Stimulated activated CD8-positive, alpha-beta memory T cell treated with anti-CD3 and anti-CD28 coated beads, Interleukin-15, amount 100 ng/mL, for 4 hours (primary cell): ENCODE measurements at places on chromosomes 11 and 22.

DNA sequence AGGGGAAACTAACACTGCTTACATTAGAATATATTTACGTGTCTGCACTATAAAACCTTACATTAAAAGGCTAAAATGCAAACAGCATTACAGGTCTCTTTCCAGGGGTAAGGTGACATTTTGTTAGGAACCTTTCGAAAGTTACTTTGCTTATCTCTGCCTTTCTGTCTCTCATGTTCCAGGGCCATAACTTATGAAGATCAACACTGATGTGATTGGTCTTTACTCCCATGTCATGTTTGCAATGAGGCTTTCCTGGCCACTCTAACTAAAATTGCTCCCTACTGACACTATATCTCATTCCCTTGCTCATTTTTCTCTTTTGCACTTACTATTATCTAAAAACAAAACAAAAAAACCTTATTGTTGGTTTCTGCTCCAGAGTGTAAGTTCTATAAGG, 119.0 kb downstream of the JRKL start:
- DNase-seq: no peak

DNA sequence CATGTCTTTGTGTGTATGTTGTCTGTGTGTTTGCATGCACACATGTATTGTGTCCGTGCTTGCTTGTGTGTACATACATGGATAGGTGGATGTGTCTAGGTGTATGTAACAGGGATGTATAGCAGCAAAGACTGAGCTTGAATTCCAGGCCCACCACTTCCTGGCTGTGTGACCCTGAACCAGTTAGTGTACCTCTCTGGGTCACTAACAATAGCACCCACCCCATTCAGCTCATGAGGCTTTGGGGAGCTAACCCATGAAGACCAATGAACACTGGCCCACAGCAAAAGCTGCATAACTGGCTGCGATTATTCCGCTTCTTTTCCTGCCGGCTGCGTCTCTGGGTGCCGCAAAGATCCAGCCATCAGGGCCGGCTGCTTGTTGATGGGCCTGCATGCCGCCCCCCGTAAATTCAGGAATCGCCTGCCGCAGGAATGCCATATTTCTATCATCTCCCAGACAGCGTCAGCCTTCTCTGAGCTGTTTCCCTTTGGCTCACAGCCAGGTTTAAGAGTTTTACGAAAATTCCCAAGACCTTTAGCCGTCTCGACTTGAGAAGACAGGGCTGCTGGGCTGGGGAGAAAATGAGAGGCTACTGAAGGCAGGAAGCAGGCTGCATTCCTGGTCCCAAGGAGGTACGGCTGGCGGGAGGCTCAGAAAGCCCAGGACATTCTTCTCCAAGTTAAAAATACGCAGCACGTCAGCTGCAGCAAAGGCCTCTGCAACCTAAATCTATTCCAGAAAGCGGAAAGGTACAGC, 224.6 kb downstream of the MN1 start:
- no peak for DNase-seq

- DNase-seq: no peak
Observed at GRCh38 chr11:17700991-17701390, 18.4 kb upstream of the MYOD1 start.

- no peak for DNase-seq
Observed at GRCh38 chr22:19750507-19751490, 9.8 kb upstream of the TBX1 start.

- DNase-seq: no peak
Observed at GRCh38 chr11:65852508-65853245, 5.3 kb downstream of the CFL1 start.

GRCh38 chr22:50731811-50732624, 6.0 kb upstream of the ACR start:
- peak; percentile 12 for DNase-seq

GRCh38 chr22:20220629-20221026, 47.5 kb downstream of the RTN4R start:
- no peak for DNase-seq

GRCh38 chr22:29701155-29701999, 18.4 kb upstream of the CABP7 start:
- DNase-seq: no peak

GRCh38 chr11:126063507-126063852, 814 bp upstream of the CDON start:
- no peak for DNase-seq

DNA sequence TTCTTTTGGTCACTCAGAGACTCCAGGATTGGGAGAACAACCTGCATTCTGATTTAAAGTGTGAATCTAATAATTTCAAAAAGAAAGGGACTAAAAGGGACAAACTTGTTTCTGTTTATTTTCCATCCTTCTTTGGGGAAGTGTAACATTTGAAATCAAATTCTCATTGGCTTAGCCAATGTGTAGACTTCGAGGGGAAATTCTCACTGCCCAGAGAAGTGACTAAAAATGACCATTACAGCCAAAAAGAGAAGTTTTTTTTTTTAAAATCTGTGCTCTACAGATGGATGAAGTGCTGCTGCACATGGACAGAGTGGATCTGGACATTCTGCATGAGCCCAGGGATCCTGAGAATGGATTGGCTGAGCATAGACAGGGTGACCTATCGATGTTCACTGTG, 49.4 kb upstream of the ELF5 start:
- DNase-seq: no peak

DNA sequence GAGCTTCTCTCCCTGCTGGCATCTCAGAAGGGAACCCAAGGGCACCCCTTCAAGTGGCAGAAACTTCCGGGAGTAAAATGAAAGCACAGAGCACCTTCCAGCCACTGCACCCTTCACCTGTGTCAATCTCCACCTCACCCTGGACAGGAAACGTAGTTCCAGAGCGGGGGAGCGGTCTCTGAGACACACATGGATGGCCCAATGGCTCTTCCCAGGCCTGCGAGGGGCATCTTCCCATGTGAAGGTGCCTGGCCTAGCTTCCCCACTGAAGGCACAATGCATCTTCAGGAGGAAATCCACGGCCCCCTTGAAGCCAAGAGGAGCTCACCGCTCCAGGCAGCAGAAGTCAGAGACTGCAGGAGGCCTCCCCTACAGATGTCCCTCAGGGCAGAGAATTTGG, 234.2 kb downstream of the BRD1 start:
- DNase-seq: no peak

DNA sequence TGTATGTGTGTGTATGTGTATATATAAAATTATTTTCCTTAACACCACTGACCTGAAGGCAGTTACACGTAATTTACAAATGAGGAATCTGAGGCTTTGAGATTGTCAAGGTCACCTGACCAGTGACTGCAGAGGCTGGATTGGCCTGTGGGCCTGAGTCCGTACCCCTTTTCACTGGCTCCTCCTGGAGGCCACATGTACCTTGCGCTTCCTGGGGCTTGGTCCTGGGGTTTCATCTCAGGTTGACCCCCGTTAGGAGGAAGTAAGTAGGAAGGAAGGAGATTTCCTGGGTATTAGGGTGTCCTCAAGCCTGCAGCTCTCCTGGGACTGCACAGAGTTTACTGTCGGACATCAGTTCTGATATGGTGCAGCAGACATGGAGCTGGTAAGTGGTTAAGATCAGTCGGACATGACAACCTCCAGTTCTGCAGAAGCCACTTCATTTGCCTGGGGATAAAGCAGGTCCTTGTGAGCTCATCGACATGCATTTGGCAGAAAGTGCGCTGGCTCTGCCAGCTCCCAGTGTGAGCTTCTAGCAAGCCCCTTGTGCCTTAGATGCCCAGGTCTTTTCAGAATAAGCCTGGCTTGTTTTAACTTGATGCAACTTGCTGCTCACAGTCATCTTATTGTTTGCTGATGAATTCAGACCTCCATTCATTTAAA, 36.6 kb downstream of the ST3GAL4 start:
- no peak for DNase-seq

GRCh38 chr11:12807621-12808020, 133.4 kb downstream of the TEAD1 start:
- no peak for DNase-seq
